ENCODE measurements at places on chromosomes 1 and 21. TPM values are rescaled to one million over a fixed set of nuclear protein-coding genes. Genes with fewer than 3 reads are reported as not detected.

MARK1 gene
- polyA plus RNA-seq, result 5.0 TPM

OPRD1 gene
- polyA plus RNA-seq, result not detected

IGSF9 gene
- 8.3 TPM for polyA plus RNA-seq

VCAM1 gene
- not detected for polyA plus RNA-seq

PROK1 gene
- polyA plus RNA-seq, result not detected

PTGFRN gene
- polyA plus RNA-seq, result 79.4 TPM

KCNA10 gene
- polyA plus RNA-seq, result not detected

LRRC38 gene
- not detected for polyA plus RNA-seq

NEGR1 gene
- 0.19 TPM for polyA plus RNA-seq

KMO gene
- 3.1 TPM for polyA plus RNA-seq

PLPPR5 gene
- polyA plus RNA-seq, result 0.06 TPM

All from mammary epithelial cell (primary cell).